ENCODE measurements at places on chromosomes 11 and 22.
A peak's percentile ranks its signal among the peaks of the same experiment; 100 is the strongest.

DNA sequence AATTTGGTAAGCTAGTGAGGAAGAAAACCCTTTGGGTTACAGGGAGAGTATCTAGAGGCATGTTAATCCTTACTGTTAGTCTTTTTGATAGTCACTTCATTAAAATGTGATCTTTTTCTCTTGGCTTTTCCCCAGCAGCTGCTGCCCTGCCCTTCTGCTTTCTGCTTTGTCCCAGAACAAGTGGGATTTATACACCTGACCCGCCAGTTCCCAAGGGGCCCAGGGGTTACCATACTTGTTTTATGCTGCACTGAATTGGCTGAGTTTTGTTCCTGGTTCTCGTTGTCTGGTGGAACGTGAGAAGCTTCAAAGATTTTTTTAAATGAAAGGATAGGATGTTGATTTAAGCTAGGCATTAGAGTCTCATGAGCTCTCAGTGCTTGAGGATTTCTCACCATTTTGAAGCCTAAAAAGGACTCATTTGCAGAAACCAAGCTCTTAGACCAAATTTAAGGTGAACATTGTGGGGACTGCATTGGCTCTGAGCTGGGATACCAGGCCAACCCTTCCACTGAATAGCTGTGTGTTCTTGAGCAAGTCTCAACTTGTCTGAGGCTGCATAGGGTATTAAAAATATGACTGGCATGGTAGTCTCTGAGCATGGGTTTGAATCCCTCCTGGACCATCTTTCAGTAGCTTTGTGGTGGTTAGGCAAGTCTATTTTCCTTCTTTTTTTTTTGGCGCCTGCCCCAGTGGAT lies 6.6 kb downstream of the LIMK2 start:
- DNase-seq, result no peak

DNA sequence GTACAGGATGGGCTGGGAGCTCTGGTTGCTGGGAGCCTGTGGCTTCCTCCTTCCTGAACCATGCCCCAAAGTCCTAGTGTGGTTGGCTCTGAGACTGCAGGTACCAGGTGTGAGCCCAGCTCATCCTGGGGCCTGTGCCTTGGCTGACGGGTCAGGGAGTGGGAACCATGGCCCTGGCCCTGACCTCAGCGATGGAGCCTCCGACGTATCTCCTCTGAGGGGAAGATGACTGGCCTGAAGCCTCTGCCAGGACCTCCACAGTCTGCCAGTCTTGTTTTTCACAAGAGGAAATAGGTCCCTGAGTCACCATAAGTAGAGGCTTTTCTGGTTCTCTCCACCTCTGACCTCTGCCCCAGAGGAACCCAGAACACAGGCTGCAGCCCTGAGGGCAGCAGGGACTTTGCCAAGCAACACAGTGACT lies 3.4 kb downstream of the RCE1 start:
- DNase-seq, result no peak

GRCh38 chr11:99773646-99774045 lies 752.9 kb downstream of the CNTN5 start:
- no peak for DNase-seq

GRCh38 chr11:122436188-122436555 lies 219.3 kb upstream of the UBASH3B start:
- DNase-seq, result no peak

DNA sequence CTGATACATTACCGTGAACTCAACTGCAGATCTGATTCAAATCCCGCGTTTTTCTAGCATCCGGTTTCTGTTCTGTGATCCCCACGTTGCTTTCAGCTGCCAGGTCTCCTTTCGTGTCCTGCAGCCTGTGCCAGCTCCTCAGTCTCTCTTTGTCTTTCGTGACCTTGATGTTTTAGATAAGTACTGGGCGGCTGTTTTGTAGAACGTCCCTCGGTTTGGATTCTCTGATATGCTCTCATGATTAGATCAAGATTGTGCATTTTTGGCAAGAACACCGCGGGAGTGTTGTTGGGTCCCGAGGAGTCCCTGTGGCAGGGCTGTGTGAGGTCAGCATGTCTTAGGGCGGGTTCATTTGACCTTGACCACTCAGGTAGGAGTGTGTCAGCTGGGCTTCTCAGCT lies 38.6 kb downstream of the KCNQ1 start:
- DNase-seq, result no peak

GRCh38 chr22:42022162-42022847 lies 23.7 kb downstream of the WBP2NL start:
- DNase-seq, result no peak

DNA sequence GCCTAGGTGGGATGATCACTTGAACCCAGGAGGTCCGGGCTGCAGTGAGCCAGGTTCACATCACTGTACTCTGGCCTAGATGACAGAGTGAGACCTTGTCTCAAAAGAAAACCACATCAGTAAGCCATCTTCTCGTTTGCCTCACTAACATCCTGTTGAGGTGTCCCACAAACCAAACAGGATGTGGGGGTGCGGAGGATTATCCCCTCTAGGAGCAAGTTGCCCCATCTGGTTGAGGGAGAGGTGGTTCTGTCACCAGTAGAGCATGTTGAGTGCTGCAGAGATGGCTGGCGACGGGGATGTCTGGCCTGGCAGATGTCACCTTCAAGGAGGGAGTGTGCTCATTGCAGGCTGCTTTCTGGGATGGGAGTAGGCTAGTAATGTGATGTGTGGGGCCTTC lies 72.4 kb downstream of the ZNRF3 start:
- DNase-seq, result no peak

GRCh38 chr22:44584256-44584902 lies 86.3 kb upstream of the RTL6 start:
- DNase-seq, result no peak

DNA sequence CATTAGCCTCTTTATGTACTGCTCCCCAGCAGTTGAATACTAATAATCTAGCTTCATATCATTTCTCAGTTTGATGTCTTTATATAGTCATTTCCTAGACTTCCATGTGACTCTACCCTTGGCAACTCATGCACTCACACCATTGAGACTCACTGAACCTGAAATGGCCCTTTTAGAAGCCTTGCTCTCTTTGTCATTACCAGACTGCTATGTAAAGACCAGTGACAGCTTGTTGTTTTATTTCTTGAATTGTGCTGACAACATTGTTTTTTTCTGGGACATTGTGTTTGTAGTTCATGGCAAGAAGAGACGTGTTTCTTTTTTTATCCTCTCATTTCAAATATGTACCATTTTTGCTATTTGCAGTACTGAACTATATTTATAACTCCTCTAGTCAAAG lies 256.5 kb downstream of the CNTN5 start:
- DNase-seq, result no peak

GRCh38 chr11:8905528-8906165 lies 5.3 kb upstream of the AKIP1 start:
- DNase-seq, result no peak

- DNase-seq, result no peak
Observed at GRCh38 chr22:41971431-41971830, 2.2 kb downstream of the SEPTIN3 start.

GRCh38 chr11:74520927-74521665 lies 27.6 kb upstream of the LIPT2 start:
- DNase-seq, result no peak

DNA sequence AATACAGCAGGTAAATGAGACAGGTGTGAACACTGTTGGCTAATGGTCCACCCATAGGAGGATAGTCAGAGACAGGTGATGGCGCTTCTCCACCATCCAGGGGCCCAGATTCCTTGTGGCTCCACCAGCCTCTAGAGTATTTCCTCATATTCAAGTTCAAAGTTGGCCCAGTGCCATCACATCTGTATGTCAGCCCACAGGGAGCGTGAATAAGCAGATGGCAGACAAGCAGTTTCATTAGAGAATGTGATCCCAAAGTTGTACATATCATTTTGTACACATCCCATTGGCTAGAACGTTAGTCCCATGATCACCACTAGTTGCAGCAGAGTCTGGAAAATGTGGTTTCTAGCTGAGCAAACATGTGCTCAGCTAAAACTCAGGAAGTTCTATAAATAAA lies 11.0 kb upstream of the CWF19L2 start:
- DNase-seq, result no peak

GRCh38 chr22:35288116-35288515 lies 11.6 kb upstream of the TOM1 start:
- DNase-seq, result no peak

DNA sequence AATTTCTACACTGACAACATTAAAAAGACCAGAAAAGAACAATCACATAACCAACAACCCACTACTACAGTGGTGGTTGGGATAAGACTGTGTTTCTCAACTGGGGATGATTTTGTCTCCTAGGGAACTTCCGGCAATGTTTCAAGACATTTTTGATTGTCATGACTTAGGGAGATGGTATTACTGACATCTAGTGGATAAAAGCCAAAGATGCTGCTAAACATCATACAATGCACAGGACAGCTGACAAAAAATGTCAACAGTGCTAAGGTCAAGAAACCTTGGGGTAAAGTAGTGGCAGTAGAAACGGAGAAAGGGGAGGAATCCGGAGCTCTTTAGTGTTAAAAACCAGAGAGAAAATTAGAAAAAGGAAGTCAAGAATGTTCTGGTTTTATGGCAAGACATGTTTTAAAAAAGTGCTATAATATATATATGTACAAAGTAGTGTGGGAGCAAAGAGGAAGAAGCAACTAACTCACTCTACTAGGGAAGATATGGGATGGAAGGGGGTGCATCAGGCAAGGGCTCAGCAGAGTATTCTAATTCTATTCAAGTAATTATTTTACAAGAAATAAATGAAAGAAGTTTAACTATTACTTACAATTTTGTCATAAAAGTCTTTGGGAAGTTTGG lies 37.2 kb downstream of the CKAP5 start:
- DNase-seq, result no peak

DNA sequence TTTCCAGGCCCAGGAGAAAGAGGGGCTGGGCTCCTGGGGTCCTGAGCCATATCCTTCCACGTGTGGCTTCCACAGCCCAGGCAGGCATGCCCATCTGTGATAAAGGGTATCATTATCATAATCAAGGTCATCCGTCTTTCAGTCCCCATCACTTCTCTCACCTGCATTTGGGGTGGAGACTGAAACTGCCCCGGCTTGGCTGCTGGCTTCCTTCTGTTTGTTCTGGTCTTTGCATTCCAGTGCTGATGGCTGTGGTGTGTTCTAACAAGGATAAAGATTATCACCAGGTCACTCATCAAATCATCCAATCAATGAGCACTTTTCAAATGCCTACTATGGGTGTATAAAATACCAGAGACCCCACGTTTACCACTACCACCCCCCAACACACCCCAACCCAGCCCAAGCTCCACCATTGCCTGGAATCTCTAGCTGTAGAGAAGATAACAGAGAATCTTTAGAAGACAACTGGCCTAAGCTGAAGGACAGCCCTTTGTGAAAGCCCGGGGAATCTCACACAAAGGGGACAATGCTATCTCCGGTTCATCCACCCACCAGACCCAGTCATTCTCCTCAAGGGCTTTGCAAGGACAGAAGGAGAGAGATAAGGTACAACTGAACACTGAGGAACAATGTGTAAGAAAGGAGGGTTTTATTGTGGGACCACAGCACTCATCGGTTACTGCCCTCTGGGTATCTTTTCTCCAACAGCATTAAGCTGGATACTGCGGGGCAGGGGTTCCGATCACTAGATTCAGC lies 54.9 kb downstream of the AHNAK start:
- no peak for DNase-seq

- no peak for DNase-seq
Observed at GRCh38 chr11:37320921-37321320, 722.9 kb upstream of the RAG2 start.

DNA sequence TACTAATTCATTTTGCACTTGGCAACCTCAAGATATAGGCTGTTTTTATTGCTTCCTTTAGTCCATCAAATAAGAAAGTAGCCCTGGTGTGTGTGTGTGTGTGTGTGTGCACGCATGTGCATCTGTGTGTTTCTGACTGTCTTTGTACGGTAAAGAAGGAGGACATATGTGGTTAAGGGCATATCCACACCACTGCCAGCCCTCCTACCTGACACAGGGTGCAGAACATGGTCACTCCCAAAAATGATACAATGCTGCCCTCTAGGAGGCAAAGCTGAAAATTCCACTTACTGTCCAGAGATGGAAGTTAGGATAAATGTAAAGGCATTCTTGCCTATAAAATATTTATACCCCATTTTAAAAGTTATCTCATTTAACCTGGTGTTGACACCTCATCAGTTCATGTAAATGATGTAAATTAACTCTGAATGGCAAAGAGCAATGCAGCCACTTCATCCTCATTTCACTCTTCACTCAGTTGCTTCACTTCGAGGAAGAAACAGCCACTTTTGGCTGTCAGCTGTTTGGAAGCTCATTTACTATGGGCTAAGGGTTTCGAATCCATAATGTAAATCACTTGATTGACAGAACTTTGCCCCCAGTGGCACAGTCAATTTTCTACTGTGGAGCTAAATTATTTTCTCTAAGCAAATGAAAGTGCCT lies 83.1 kb upstream of the MTNR1B start:
- DNase-seq, result peak; percentile 24

DNA sequence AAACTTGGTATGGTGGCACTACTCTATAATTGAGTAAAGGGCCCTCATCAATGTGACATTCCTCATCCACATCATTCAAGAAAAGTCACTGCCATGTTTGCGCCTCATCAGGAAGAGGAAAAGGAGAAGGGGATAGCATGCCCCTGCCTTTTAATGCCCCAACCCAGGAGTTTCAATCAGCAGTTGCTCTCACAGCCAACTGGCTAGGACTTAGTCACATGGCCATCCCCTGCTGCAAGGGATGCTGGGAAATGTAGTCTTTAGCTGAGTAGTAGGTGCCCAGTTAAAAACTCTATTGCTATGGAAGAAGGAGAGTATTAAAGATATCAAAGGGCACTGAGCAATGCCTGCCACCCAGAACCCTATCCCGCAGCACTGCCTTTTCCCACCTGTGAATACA lies 10.9 kb upstream of the CCND1 start:
- no peak for DNase-seq

GRCh38 chr11:116454020-116454645 lies 318.7 kb downstream of the BUD13 start:
- DNase-seq, result no peak

All from bone marrow (tissue), 2 donors.